Renal cortex interstitium (tissue), 15 donors: ENCODE measurements at places on chromosomes 3 and 15.

DNA sequence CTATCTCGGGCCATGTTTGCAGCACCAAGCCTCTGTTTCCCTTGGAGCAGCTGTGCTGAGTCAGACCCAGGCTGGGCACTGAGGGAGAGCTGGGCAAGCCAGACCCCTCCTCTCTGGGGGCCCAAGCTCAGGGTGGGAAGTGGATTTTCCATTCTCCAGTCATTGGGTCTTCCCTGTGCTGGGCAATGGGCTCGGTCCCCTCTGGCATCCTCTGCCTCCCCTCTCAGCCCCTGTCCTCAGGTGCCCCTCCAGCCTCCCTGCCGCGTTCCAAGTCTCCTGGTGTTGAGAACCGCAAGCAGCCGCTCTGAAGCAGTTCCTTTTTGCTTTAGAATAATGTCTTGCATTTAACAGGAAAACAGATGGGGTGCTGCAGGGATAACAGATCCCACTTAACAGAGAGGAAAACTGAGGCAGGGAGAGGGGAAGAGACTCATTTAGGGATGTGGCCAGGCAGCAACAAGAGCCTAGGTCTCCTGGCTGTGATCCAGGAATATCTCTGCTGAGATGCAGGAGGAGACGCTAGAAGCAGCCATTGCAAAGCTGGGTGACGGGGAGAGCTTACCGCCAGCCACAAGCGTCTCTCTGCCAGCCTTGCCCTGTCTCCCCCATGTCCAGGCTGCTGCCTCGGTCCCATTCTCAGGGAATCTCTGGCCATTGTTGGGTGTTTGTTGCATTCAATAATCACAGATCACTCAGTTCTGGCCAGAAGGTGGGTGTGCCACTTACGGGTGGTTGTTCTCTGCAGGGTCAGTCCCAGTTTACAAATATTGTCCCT, 1.2 kb downstream of the RHO start:
- no peak for DNase-seq

DNA sequence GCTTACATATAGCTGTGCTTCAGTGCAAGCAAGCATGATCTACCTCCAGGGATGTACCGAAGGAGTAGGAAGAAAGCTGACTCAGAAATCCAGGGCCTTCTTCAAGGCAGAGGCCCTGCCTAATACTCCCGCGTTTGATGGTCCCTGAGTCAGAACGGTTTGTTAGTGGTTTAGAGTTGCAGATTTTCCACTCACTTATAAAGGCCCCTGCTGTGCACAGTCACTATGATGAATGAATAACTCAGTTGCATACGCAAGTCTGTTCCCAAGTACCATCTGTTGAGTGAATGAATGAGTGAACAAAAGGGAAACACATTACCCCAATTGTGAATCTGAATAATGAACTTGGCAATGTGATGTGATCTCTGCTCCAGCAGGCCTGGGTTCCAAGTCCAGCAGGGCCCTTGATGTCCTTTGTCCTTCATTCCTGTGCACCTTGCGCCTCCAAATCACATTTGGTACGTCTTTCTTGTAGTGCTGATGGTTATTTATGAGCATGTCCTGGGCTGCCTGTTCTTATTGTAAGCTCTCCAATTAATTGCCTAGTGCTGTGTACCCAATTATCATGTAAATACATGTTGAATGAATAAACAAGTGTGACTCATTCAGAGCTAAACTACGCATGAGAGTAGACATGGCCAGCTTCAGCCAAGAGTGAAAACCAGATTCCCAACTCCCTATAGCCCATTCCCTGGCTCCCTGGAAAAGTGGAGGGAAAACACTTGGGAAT, 85.3 kb upstream of the LIMD1 start:
- DNase-seq = no peak

DNA sequence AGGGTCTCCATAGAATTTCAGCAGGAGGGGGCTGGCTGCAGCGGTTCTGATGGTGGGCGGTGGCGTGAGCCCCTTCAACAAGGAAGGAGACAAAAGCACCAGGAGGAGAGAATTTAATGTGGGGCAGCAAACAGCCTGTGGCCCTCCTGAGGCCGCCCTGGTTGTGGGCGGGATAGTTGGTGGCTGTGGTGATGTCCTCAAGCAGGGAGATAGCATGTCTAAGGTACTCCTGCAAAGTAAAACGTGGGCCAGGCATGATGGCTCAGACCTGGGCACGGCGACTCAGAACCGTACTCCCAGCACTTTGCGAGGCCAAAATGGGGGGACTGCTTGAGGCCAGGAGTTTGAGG, 94.0 kb downstream of the LRRK1 start:
- no peak for DNase-seq

DNA sequence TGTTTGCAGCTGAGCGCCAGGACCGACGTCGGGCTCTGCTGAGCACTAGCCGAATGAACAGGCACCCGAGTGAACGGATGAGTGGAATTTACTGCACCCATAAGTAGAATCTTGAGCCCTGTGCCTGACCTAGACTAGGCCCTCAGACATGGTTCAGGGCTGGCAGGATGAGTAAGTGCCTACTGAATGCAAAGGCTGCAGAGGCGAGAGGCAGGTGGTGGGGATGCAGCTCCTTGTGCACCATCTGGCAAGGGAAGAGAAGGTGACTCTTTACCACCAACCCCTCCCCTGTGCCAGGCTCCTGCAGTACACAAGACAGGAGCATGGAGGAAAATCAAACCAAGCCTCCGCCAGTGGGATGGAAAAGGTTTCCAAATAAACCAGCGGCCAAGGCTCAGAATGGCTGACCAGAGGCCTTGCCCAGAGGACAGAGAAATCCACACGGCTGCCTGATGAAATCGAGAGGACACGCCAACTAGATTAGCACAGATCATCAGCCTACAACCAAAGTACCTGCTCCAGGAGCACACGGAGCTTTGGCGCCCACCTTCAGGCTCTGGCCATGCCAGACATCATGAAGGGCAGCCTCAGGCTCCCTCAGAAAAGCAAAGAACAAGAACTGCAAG, 141.7 kb upstream of the IQSEC1 start:
- DNase-seq = no peak

DNA sequence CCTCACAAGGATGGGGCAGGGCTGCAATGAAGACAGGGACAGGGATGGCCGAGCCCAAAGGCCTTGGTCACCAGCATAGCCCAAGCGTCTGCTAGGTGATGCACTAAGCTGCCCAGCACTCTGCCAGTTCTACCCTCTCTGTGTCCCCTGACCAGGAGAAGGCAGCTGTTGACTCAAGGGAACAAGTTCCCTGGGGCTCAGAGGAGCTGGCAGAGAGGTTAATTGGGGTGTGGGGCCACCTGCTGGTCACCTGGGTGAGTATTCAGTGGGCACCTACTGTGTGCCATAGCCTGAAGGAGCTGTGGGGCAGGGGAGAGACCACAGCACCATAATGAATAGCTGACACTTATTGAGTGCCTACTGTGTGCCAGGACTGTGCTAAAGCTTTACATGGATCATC, 22.0 kb upstream of the DOCK3 start:
- DNase-seq = no peak

DNA sequence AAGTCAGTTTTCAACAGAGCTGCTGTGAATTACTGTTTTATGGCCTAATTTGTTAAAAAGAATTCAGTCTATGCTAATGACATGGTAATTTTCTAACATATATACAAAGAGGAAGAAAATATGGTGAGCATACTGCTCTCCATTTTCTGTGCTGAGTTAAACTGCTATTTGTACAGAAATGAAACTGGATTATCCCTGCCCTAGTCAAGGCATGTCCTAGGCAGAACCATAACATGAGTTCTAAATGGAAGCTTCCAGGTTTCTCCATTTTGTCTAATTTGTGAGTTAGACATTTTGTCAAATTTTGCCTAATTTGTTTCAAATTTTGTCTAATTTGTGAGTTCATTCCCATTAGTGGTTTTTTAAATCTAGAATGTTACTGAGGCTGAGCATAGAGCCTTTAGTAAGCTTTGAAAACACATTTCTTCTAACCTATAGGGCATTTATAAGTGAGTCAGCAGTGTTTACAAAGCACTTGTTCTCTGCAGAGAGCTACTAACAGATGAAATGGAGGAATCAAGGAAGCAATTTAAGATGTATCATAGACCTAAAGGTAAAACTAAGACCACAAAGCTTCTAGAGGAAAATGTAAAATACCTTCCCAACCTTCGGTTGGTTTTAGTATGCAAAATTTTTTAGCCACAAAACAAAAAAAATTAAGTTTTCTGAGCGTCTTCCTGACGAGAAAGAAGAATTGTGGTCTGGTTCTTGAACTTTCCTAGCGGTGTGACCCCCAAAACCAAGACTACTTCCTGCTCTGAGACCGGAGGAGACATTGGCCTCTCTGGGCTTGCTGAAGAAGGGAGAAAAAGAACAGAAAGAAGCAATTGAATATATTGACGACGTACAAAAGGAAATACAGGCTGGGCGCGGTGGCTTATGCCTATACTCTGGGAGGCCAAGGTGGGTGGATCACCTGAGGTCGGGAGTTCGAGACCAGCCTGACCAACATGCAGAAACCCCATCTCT, 9.8 kb downstream of the P2RY14 start:
- no peak for DNase-seq

DNA sequence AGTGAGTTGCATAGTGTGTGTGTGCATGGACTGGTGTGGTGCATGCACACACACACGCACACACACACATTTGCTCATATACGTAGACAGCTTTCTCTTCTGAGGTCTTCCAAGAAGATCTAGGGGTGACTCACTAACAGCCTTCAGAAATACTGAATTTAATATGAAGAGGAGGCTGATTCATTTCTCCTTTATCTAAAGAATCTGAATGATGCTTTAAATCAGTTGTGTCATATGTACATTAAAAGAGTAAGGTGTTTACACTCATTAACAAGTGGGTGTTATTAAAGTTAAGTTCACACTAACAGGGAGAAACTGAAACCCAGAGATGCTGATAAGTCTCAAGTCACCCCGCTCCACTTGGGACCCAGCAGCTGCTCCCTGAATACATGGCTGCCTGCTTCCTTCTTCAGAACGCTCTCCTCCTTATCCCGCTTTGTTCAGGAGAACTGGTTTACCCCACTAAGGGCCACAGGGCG, 22.0 kb downstream of the TMPRSS7 start:
- DNase-seq = no peak

GRCh38 chr3:177449360-177450006, 252.2 kb upstream of the TBL1XR1 start:
- DNase-seq = no peak

DNA sequence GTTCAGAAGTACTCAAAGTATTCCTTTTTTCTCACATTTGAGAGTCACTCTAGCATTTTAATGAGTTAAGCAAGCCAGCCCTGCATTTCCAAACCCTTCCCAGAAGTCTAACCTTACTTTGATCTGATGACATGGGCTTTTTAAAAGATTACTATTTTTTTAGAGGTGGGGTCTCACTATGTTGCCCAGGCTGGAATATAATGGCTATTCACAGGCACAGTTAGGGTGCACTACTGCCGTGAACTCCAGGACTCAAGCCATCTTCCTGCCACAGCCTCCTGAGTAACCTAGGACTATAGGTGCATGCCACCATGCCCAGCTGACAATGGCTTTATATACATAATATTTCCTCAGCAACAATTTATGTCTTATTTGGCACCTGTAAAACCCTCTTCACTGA, 64.1 kb upstream of the GOLGA6B start:
- no peak for DNase-seq

GRCh38 chr3:138220242-138220641, 33.1 kb downstream of the ARMC8 start:
- no peak for DNase-seq
